ENCODE measurements at places on chromosomes 5 and 9. TPM values are rescaled to one million over a fixed set of nuclear protein-coding genes. Genes with fewer than 3 reads are reported as not detected.
A peak's percentile ranks its signal among the peaks of the same experiment; 100 is the strongest.

- no peak for DNase-seq
These were observed 694.6 kb downstream of the DNAH5 start for GRCh38 chr5:13249854-13250253.

SLC31A2 gene
- polyA plus RNA-seq: 5.5 TPM

GRCh38 chr9:90100014-90100413 is 495.2 kb downstream of the GADD45G start:
- DNase-seq: no peak

GRCh38 chr9:134326724-134327601 is 708 bp downstream of the RXRA start:
- peak; percentile 75 for DNase-seq

DNA sequence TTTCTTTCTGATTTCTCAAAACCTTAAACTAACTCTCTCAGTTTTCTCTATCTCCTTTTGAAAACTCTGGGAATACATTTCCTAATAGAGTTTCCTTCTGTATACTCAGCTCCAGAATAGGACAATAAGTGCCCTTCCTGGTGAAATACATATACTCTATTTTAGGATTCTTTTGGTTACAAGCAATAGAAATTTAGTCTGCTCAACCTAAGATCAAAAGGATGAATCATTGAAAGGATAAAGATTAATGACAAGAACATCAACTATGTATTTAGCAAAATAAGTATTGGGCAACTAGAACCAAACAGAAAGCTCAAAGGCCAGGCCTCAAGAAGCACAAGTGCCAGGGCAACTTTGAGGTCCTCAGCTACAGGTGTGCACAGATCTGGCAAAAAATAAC is 127.1 kb downstream of the ADAMTSL1 start:
- no peak for DNase-seq

C9orf153 gene
- polyA plus RNA-seq: 0.42 TPM

DNA sequence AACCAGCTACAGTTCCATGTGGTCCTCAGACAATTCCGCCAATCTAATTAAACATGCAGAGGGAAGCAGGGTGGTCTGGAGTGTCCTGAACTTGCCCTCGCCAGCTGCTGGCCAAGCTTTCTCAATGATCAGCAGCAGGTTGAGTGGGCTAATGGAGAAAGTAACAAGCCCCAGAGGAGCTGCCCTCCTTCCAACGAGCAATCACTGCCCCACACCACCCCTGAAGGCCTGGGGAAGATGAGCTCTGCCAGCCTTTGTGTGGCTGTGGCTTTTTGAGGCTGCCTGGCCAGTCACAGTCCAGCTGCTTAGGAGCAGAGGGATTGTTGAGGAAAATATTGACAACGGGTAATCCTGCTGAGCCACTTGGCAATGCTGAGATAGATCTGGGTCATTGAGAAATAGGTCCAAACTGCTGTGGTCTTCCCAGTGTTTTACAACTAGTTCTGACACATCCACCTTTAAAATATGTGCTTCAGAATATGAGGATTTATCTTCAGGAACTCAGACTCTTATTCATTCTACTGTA is 107.3 kb downstream of the CD180 start:
- DNase-seq: no peak

WWC1 gene
- polyA plus RNA-seq: 38.5 TPM

- DNase-seq: no peak
These were observed 28.2 kb downstream of the DCAF12 start for GRCh38 chr9:34098307-34098706.

DNA sequence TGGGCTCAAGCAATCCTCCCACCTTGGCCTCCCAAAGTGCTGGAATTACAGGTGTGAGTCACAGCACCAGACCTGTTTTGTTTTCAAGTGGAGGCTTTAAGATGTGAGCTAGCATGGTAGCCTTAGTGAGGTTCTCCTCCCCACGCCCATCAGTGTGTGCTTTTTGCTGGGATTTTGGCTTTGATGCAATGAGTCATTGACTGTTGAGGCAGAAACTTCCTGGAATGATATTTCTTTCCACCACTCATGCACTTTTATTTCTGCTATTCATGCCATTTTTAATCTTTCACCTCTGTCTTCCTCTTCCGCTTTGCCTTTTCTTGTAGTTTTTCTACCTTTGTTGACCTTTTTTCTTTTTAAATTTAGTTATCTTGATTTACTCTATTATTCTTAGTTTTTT is 4.2 kb upstream of the NFIL3 start:
- DNase-seq: no peak

- DNase-seq: no peak
These were observed 211.1 kb downstream of the DMRTA1 start for GRCh38 chr9:22657713-22658112.

Measured in pancreas (tissue), 10 donors.